ENCODE measurements at places on chromosomes 1 and 21.

DNA sequence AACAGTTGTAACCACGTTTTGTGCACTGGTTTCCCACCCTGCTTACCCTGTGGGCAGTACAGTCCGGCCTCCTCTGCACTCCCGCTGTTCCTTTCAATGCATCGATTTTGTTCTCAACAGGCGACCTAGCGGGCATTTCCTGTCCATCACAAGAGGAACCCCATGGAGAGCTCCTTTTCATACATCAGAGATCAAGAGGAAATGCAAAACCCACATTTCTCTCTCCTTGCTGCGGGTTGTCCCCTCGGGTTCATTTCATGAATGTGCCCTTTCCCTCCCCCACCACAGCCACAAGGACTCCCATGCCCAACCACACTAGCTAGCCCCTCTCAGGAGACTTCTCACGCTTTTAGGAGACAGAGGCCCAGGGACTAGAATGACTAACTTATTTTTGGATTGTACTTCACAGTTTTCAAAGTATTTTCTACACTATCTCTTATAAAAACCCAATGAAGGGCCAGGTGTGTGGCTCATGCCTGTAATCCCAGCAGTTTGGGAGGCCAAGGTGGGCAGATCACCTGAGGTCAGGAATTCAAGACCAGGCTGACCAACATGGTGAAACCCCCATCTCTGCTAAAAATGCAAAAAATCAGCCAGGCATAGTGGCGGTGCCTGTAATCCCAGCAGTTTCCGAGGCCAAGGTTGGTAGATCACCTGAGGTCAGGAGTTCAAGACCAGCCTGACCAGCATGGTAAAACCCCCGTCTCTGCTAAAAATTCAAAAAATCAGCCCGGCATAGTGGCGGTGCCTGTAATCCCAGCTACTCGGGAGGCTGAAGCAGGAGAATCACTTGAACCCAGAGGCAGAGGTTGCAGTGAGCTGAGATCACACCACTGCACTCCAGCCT, 18.4 kb downstream of the ATP1A4 start:
- DNase-seq, result peak; percentile 41

DNA sequence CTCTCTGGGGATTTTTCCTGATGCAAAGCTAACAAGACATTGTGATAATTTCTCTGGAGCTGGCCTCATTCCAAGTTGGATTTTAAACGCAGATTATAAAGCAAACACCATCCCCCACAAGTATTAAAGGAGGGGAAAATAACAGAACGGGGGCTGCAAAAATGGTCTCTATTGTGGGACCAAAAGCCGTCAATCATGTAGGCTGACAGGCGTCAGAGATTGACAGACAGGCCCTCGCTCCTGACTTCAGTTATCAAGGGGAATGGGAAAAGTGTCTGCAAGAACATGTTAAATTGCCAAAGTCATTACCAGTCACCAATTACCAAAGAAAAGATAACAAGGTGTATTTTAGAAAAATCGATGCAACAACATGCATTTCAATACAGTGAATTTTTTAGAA, 307.4 kb upstream of the POU3F1 start:
- DNase-seq, result no peak

GRCh38 chr1:214847071-214847810, 235.3 kb upstream of the KCNK2 start:
- no peak for DNase-seq

- DNase-seq, result no peak
Measured at GRCh38 chr1:61980561-61980960, 214.1 kb upstream of the L1TD1 start.

Measured in AML-193 (cell line).